ENCODE measurements at places on chromosomes 3 and 15.
A peak's percentile ranks its signal among the peaks of the same experiment; 100 is the strongest.

GRCh38 chr15:73283366-73283962 lies 85.3 kb downstream of the HCN4 start:
- H3K4me3 ChIP-seq, result no peak overlapping the region
- no peaks in the 10 kb centered on the region for H3K27me3 ChIP-seq
- DNase-seq, result no peak
- H3K4me1 ChIP-seq, result no peaks in the 10 kb centered on the region

DNA sequence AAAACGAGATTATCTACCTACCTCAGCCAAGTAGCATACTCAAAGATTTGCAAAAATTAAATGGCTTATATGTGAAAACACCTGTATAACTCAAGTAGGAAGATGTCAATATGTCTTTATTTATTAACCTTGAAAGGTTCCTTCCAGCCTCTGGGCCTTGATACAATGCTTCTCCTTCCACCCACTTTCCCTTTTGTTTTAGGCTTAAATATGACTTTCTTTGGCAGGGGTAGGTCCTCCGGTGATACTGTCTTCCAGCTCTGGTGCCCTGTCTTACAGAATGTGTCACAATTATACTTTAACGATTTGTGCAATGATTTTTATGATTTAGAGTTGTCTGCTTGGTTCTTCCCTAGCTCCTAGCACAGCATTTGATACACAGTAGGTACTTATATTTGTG lies 4.1 kb downstream of the LINS1 start:
- peaks cover 54% of the 10 kb centered on the region for H3K4me1 ChIP-seq
- no peaks in the 10 kb centered on the region for H3K36me3 ChIP-seq
- no peak for DNase-seq
- H3K4me3 ChIP-seq, result no peak overlapping the region
- no peak overlapping the region for H3K27ac ChIP-seq

- no peak overlapping the region for H3K27ac ChIP-seq
- no peak for DNase-seq
- H3K4me1 ChIP-seq, result no peaks in the 10 kb centered on the region
- H3K27me3 ChIP-seq, result no peaks in the 10 kb centered on the region
These were observed 144.8 kb downstream of the NSMCE3 start for GRCh38 chr15:29124581-29125381.

DNA sequence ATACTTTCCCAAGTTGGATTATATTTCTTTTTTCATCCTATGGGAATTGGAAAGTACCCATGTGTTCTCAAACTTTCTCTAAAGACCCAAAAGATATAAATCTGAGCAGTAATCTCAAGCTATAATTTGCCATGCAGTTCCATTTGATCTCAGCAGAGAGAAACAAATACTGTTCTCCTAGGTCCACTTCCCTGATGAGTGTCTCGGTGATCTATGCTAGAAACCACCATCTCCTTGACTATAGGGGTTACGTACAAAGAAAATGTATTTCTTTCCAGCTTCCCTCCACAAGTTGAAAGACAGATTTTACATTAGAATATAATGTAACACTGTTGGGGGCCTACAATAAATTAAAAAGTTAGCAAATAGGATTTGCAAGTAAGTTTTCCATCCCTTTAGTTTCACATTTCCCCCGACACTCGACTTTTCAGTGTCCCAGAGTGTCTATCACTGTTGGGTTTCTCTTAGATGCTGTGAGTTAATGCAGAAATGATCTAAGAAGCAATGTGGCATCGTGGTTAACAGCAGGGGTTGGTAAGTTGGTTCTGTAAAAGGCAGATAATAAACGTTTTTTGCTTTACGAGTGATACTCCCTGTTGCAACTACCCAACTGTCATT lies 465.1 kb upstream of the CFAP20DC start:
- no peak overlapping the region for H3K27ac ChIP-seq
- DNase-seq, result no peak
- no peaks in the 10 kb centered on the region for H3K4me1 ChIP-seq
- H3K4me3 ChIP-seq, result no peak overlapping the region

- H3K27me3 ChIP-seq, result no peaks in the 10 kb centered on the region
- peaks cover 29% of the 10 kb centered on the region for H3K4me1 ChIP-seq
- peak overlapping the region; percentile 71 for H3K27ac ChIP-seq
- no peaks in the 10 kb centered on the region for H3K36me3 ChIP-seq
- DNase-seq, result peak; percentile 97
These were observed 52.2 kb upstream of the STXBP5L start for GRCh38 chr3:120855665-120856437.

GRCh38 chr15:99197856-99198255 lies 51.5 kb downstream of the TTC23 start:
- no peak overlapping the region for H3K4me3 ChIP-seq
- H3K27ac ChIP-seq, result no peak overlapping the region
- no peak for DNase-seq
- H3K36me3 ChIP-seq, result peaks cover 13% of the 10 kb centered on the region
- no peaks in the 10 kb centered on the region for H3K4me1 ChIP-seq

DNA sequence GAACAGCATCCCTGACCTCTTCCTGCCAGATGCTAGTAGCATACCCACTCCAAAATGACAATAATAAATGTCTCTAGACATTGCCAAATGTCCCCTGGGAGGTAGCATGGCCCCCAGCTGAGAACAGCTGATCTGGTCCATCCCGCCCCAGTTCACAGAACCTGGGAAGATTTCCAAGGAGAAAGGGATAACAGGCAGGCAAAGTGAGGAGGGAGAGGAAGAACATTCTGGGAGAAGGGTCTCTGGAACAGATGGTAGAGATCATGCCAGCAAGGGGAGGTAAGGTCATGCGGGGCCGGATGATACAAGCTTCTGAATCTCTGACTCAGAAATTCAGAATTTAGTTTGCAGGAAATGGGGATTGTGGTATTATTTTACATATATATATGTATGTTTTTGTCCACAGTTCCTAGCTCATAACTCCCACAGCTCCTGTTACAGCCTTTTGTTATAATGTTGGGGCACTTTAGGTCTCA lies 192.7 kb downstream of the SUCLG2 start:
- H3K27me3 ChIP-seq, result no peaks in the 10 kb centered on the region
- H3K27ac ChIP-seq, result no peak overlapping the region
- no peaks in the 10 kb centered on the region for H3K4me1 ChIP-seq
- no peak for DNase-seq

- no peaks in the 10 kb centered on the region for H3K4me1 ChIP-seq
- no peaks in the 10 kb centered on the region for H3K36me3 ChIP-seq
- H3K27ac ChIP-seq, result no peak overlapping the region
These were observed 7.4 kb downstream of the PRC1 start for GRCh38 chr15:90986790-90987507.

DNA sequence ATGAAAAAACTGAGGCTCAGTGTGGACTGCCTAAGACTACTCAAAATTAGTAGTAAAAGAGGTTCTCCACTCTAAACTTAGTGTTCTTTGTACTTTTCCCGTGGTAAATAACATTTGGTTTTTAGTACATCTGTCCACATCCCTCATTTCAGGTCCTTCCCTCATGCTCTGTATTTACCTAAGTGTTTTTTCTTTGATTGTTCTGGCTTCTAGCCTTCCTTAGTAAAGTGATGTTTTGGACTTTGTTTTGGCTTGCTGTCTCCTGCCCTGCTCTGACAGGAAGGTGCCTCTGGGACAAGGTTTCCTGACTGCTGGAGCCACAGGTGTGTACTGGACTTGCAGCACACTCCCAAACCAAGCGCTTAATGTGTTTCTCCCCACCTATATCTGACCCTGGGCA lies 29.9 kb upstream of the ALDH1A2 start:
- H3K4me1 ChIP-seq, result no peaks in the 10 kb centered on the region
- H3K27me3 ChIP-seq, result no peaks in the 10 kb centered on the region
- no peak overlapping the region for H3K4me3 ChIP-seq
- H3K27ac ChIP-seq, result no peak overlapping the region

DNA sequence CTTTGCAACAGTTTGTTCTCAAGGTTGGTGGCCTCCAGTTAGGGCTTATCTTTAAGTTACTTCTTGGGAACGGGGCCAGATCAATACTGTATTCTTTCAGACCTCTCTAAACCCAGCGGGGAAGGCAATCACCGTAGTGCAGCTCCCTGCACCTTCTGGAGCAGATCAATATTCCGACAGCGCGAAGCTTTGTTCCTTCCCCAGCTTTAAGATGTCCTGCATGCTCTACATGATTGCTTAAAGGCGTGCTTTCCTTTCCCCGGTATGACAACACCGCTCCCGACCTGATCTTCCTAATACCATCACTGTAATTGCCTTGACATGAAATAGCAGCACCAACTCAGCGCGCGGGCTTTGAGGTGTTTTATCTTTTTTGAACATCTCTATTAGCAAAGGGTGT lies 755.2 kb downstream of the NR2F2 start:
- DNase-seq, result no peak
- peaks cover 11% of the 10 kb centered on the region for H3K4me1 ChIP-seq
- no peaks in the 10 kb centered on the region for H3K27me3 ChIP-seq
- H3K4me3 ChIP-seq, result no peak overlapping the region
- no peak overlapping the region for H3K27ac ChIP-seq

DNA sequence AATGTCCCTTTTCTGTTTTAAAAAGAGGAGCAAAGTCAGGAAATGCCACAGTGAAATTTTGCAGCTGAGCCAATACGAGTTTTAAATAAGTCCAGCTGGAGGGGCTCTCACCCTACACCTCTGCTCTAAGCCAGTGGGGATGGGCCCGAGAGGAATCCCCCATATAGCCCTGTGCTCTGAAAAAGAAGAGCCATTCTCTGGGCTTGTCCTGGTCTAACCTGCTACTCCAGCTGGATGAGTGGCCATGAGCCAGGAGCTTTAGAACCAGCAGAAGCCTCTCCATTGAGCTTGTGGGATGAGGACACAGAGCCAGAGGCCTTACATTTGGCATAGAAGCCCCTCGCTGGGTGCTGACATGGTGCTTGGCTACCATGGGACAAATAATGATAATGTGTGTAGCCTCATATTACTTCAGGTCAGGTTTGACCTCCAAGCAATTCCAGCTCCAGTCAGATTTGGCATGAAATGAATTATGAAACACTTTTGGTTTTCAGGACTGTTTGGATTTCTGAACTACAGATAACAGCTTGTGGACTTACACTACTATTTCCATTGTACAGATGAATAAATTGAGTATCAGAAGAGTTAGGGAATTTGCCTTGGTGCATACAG lies 172.4 kb downstream of the CHST2 start:
- no peaks in the 10 kb centered on the region for H3K27me3 ChIP-seq
- no peaks in the 10 kb centered on the region for H3K36me3 ChIP-seq
- H3K27ac ChIP-seq, result no peak overlapping the region
- no peak for DNase-seq

DNA sequence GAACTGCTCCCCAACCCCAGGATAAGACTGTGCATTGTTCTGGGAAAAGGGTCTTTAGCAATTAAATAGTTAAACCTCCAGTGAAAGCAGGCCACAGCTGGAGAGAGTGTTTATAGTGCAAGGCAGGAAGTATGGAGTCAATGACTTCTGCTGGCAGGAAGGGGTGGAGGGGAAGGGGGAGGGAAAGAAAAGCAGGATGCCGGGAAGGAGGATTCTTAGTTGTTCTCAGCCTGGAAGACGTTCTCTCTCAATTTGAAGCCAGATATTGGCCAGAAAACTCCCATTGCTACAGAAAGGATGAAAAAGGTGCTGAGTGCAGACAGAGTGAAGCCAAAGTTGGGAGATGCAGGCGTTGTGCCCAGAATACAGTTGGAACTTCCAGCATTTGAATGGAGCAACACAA lies 35.7 kb upstream of the ACTL6A start:
- no peaks in the 10 kb centered on the region for H3K27me3 ChIP-seq
- no peak overlapping the region for H3K27ac ChIP-seq

GRCh38 chr3:106825962-106826605 lies 551.2 kb upstream of the CCDC54 start:
- H3K4me1 ChIP-seq, result peaks cover 3% of the 10 kb centered on the region
- H3K27ac ChIP-seq, result no peak overlapping the region
- H3K4me3 ChIP-seq, result no peak overlapping the region

Measured in thyroid gland (tissue), 4 donors.